ENCODE measurements at places on chromosomes 11 and 22.

- DNase-seq: no peak
These were observed 314.2 kb upstream of the SORL1-AS1 start for GRCh38 chr11:121766991-121767390.

DNA sequence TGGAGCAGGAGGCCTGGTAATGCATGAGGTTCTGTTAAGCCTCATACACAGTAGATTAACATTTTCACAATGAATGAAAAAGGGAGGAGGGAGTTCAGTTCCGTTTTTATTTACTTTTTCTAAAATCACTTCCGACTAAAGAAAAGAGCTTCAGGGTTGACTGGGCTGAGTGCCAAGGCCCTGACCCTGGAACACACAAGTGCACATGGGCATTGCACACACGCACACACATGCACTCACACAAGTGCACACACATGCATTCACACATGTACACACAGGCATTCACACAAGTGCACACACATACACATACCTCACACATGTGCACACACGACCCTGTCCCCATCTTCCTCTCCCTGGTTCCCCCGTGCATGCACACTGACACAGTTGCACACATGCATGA lies 303.3 kb downstream of the BRD1 start:
- DNase-seq: no peak

GRCh38 chr11:69210310-69211035 lies 54.7 kb downstream of the SMIM38 start:
- no peak for DNase-seq

- no peak for DNase-seq
These were observed 22.5 kb downstream of the IFITM10 start for GRCh38 chr11:1727861-1728260.

GRCh38 chr22:36858156-36858555 lies 2.6 kb upstream of the NCF4 start:
- no peak for DNase-seq
